NT2/D1 (cell line): ENCODE measurements at places on chromosomes 6 and 20.

GRCh38 chr6:74942130-74942529, 263.7 kb downstream of the COL12A1 start:
- DNase-seq = no peak

GRCh38 chr6:135880066-135880972, 28.8 kb downstream of the PDE7B start:
- no peak for DNase-seq

- DNase-seq = no peak
Observed at GRCh38 chr6:7219310-7219709, 93.7 kb downstream of the SSR1 start.

- DNase-seq = no peak
Observed at GRCh38 chr6:22001396-22002027, 295.3 kb downstream of the PRL start.

DNA sequence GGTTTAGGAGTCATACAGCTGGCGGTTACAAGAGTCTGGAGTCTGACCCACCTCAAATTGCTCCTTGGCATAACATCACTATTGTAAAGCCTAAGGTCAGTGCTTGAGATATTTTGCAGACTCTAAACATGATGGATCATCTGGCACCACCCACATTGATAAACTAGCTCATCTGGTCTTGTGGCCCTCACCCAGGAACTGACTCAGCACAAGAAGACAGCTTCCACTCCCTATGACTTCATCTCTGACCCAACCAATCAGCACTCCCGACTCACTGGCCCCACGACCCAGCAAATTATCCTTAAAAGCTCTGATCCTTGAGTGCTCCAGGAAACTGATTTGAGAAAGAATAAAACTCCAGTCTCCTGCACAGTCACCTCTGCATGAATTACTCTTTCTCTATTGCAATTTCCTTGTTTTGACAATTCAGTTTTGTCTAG, 115.9 kb downstream of the CD24 start:
- DNase-seq = no peak

DNA sequence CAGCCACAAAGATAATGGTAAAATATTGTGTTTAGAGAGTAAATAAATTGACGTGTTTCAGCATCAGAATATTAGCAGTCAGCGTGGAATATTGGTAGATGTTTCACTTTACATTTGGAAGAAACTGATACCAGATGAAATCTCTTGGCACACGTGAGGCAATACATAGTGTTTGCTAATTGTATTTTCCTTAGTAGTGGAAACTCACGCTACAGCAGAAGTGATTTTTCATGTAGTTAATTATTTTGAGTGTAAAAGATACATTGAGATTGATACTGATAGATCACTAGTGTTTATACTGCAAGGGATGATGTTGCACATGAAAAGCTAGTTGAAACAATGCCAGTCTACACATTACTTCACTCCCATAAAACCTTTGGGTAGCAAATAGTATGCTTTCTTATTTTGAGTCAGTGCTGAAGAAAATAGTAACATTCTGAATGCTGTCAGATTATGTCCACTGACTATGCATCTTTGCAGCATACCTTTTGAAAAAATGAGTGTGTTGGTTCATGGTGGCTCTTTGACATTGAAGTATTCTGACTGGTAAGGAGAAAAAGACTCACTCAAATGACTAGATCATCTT, 59.3 kb downstream of the CD2AP start:
- DNase-seq = no peak

- no peak for DNase-seq
Observed at GRCh38 chr20:57047281-57048026, 219.0 kb downstream of the BMP7 start.

GRCh38 chr6:162123797-162124196, 603.8 kb downstream of the PRKN start:
- DNase-seq = peak; percentile 8

DNA sequence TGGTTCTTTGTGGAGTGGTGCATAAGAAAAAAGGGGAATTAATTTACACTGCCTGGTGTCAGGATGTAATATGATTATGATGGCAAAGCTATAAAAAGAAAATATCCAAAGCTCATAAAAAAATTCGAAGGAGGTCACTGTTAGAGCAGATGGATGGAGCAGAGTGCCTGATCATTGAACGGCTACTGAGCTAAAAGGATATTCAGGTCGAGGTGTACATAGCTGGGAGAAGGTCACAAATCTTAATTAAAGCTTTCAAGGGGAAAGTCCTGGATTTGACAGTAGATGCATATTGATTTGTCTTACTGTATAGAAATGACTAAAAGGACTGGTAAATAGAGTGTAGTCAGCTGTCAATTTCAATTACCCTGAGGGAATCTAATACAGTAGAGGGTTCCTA, 84.4 kb downstream of the PKIB start:
- DNase-seq = no peak

DNA sequence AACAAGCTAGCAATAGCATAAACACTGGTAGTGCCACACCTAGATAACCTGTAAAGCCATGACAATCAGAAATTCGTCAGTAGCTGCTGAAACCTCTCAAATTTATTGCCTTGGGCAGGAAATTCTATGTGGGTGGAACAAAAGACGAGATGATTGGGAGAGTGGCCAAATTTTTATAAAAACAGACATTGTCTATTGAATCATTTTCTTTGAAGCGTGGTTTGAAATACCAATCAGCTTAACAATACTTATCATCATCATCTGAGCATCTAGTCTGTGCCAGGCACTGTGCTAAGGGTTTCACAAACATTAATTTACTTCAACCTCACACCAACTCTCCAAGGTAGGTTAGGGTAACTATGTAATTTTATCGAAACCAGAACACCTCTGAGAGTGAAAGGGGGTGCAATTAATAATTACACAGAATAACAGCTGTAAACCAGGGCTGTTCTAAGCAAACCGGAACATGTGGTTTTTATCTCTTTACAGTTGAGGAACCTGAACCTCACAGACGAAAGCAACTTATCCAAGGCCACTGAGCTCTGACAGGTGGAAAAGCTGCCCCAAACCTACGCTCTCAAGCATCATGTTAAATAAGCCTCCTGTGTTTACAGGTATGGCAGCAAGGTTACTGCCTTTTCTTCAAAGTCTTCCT, 43.4 kb downstream of the NHSL1 start:
- no peak for DNase-seq

DNA sequence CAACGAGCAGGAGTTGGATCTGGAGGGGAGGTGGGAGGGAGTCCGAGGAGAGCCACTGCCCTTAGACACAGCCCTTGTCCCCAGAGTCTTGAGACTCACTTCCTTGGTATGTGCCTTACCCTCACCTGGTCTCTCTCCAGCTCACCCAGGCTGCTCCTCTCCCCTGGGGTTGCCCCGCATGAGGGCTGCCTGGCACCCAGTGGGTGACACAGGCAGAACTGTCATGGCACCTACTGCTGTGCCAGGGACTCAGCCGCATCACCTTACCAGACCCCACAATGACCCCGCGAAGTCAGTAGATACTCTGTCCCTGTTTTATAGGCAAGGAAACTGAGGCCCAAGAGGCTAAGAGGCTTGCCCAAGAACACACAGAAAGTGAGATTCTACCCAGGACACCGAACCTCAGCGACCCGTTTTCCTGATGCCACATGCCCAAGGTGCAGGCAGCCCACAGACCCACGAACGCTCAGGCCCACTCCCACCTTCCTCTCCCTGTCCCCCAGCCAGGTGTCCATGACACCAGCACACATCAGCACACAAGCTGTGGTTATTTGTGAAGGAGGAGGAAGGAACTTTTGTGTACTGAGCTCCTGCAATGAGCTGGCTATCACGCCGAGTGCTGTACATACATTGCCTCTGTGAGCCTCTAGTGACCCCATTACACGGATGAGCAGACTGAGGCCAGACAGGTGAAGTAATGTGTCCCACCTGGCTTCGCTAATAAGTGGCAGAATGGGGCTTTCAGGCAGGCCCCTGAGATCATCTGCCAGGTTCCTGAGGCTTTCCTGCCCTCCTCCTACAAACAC, 168.1 kb downstream of the GRM4 start:
- no peak for DNase-seq

GRCh38 chr6:36349240-36349639, 12.6 kb upstream of the BNIP5 start:
- no peak for DNase-seq

DNA sequence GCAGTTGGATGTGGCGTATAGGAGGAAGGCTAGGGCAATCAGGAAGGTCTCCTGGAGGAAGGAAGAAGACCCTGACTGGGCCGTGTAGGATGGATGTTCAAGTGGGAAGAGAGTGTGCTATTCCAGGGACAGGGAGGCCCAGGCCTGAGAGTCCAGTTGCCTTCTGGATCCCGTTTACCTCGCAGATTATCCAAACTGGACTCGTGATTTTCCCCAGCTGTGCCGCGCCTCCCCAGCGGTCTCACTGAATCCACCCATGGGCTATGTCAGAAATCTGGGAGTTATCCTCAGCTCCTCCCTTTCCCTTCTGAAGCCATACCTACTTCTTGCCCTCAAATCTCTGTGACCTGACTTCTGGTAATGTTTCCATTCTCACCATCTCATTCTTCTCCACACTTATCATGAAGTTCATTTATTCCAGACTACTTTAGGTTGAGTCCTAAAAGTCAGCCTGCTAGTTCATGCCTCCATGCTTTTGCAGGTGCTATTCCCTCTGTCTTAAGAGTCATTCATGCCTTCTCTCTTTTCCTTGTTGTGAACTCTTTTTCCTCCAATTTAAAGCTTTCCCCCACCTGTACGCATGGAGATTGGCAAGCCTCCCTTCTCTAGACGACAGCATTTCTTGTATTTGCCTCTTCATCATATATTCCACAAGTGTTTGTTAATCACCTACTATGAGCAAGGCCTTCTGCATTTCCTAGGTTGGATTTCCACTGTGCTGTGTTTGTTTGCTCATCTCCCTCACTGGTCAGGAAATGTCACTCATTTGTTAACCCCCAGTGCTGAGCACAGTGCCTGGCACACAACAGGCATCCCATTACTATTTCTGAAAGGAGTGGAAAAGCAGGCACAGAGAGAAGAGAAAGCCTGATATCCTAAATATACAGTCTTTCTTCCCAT, 2.7 kb downstream of the SDCBP2 start:
- DNase-seq = no peak

GRCh38 chr6:1758076-1758679, 148.5 kb downstream of the FOXC1 start:
- no peak for DNase-seq

- no peak for DNase-seq
Observed at GRCh38 chr6:90388395-90388794, 91.8 kb upstream of the BACH2 start.

DNA sequence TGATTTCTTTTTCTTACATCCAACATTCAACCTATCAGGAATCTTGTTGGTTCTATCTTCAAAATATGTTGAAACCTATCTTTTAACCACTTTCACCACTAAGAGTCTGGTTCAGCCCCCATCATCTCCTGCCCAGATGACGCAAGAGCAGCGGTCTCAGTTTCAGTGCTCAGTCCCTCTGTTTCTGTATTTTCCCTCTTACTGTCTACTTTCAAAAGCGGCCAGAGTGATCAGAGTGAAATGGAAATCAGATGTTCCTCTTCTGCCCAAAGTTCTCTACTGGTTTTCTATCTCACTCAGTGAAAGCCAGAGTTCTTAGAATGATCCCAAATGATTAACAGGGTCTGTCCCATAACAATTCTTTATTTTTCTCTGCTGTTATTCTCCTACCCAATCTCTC, 147.9 kb upstream of the PDE7B start:
- DNase-seq = no peak

DNA sequence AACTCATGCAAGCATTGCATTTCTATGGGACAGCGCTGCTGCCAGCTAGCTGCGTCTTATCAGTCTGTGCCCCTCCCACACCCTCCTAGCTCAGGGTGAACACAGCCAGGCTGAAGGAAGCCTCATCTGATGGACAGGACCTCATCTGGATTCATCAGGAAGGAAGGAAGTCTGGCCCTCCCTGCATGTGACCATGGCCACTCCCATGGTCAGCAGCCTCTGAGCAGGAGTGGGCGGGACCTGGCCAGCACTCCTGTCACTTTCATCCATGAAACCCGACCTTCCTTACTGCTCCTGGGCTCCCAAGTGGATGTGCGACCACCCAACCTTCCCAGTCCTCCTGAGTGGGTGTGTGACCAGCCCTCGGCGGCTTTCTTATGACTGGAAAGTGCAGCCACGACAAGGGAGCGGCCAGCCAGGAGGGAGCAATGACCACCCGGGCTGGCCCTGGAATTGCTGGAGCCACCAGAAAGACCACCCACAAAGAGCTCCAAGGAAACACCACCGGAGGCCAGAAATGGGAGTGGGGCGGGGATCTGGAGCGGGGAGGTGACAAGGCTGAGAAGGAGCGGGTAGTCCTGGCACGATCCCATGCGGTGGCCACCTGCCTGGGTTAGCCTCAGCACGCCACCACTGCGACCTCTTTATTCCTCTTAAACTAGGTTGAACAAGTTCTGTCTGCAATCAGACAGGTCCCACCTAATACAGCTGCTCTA, 241.2 kb downstream of the TTLL2 start:
- DNase-seq = no peak

- no peak for DNase-seq
Observed at GRCh38 chr6:129938249-129939020, 77.3 kb upstream of the TMEM244 start.

DNA sequence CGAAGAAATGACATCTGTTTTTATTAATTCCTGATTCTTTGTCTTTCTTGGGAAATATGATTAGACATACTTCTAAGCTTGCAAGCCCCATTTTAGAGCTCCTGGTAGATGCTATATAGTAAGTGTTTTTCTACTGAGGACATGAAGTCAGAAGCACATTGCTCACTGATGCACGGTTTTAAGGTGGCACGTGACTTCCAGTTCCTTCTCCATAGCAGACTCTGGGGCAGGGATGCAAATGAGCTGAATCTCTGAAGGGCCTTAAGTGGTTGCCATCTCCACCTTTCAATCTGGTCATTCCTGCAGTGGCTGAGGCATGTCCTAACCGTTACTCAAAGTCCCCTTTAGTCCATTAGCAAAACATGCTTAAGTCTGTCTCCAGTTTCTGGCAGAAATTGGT, 421.2 kb upstream of the HTR1E start:
- no peak for DNase-seq

GRCh38 chr6:2971420-2972218, at the start of gene SERPINB6:
TSS of gene SERPINB6 (minus strand) at chr6:2971567. CDS start at chr6:2959332, 12,235 bp downstream.
- DNase-seq = no peak

GRCh38 chr6:1117530-1118286, 194.2 kb upstream of the FOXQ1 start:
- no peak for DNase-seq

GRCh38 chr20:2751878-2752566, 48.4 kb downstream of the CPXM1 start:
- no peak for DNase-seq

- DNase-seq = no peak
Observed at GRCh38 chr6:22612236-22612635, 42.9 kb downstream of the HDGFL1 start.

GRCh38 chr6:111711984-111712752, 106.5 kb upstream of the TRAF3IP2 start:
- DNase-seq = no peak

DNA sequence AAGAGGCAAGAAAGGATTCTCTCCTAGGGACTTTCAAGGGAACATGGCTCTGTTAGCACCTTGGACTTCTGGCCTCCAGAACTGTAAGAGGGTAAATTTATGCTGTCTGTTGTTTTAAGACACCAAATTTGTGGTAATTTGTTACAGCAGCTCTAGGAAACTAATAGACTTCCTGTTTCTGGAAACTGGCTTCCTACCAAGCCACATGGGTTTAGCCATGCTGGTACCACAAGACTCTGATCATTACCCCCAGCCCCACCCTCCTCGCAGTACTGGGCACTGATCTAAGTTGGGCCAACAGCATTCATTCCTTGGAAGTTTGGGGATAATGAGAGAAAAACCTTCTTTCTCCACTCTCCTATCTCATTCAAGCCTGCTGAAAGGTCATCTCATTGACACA, 109.5 kb upstream of the SMLR1 start:
- no peak for DNase-seq

- no peak for DNase-seq
Observed at GRCh38 chr6:167405778-167406532, 81.1 kb downstream of the TTLL2 start.

- no peak for DNase-seq
Observed at GRCh38 chr6:30781395-30781742, 37.0 kb upstream of the IER3 start.
